HT-29 (cell line): ENCODE measurements at places on chromosomes 3 and 15. TPM values are rescaled to one million over a fixed set of nuclear protein-coding genes. Genes with fewer than 3 reads are reported as not detected.

The CCPG1 gene
- 11.8 and 12.6 TPM in 2 replicates for total RNA-seq

DNA sequence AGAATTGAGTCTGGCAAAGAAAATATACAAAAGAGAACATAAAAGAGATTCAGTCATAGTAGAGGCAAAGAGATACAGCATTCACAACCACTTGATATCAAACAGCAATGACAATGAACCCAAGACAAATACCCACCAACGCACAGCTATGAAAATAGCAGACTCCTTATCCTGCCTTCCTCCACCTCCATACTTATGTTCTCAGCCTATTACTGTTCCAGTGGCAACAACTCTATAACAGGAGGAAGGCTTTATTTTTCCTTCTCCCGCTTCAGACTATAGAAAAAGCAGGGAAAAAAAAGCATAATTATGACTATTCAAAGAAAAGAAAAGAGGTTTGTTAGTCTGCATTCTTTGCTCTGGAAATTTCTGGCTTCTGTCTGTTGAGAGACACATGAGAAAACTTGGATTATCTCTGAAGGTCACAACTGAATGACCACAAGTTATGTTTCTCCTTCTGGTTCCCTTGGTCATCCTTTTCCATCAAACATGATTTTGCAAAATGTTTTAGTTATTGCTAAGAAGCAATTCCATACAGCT lies 81.2 kb upstream of the PLXND1 start:
- no peak for DNase-seq

DNA sequence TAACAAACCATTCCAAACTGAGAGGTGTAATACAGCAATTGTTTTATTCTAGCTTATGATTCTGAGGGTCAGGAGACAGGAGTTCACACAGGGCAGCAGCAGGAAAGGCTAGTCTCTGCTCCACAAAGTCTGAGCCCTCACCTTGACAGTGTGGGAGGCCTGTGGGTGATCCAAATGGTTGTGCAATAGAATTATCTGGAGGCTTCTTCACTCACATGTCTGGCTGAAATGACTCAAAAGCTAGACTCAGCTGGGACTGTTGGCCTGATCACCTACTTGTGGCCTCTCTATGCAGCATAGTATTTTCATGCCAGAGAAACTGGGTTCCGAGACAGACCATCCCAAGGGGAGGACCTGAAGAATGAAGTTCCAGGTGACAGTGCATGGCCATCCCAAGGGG lies 233.9 kb upstream of the UBE2E2 start:
- no peak for DNase-seq

GRCh38 chr3:72193771-72194430 lies 409.0 kb upstream of the PROK2 start:
- DNase-seq, result no peak

GRCh38 chr15:39239562-39239961 lies 341.3 kb upstream of the THBS1 start:
- DNase-seq, result peak; percentile 17
